ENCODE measurements at places on chromosomes 2 and 18. TPM values are rescaled to one million over a fixed set of nuclear protein-coding genes. Genes with fewer than 3 reads are reported as not detected.

MMADHC gene
- total RNA-seq: 82.5 TPM

AQP12B gene
- not detected for total RNA-seq

DES gene
- total RNA-seq: 62.5 TPM

LRRC30 gene
- not detected for total RNA-seq

RGPD3 gene
- 0.42 TPM for total RNA-seq

TRIB2 gene
- total RNA-seq: 43.8 TPM

TMX3 gene
- 44.5 TPM for total RNA-seq

RND3 gene
- total RNA-seq: 225 TPM

CNPPD1 gene
- total RNA-seq: 82.8 TPM

ABHD1 gene
- total RNA-seq: not detected

LRP2 gene
- not detected for total RNA-seq

UGT1A6 gene
- not detected for total RNA-seq

CTLA4 gene
- total RNA-seq: 0.64 TPM

MYL1 gene
- not detected for total RNA-seq

ZSCAN30 gene
- total RNA-seq: 13.2 TPM

PROKR1 gene
- 1.3 TPM for total RNA-seq

PROM2 gene
- 0.39 TPM for total RNA-seq

LRRTM1 gene
- total RNA-seq: not detected

DNAJB2 gene
- 67.5 TPM for total RNA-seq

RAPGEF4 gene
- total RNA-seq: 10.4 TPM

ARMC9 gene
- total RNA-seq: 11.8 TPM

CACNB4 gene
- total RNA-seq: 1.7 TPM

CYTIP gene
- 16.0 TPM for total RNA-seq

UPP2 gene
- not detected for total RNA-seq

SPATA3 gene
- total RNA-seq: not detected

PLGLB1 gene
- not detected for total RNA-seq

NPPC gene
- total RNA-seq: 2.5 TPM

IL18R1 gene
- total RNA-seq: 18.2 TPM

TWIST2 gene
- total RNA-seq: 73.9 TPM

GPR55 gene
- total RNA-seq: 0.22 TPM

All from mesenteric fat pad (tissue), 1 donor.